ENCODE measurements at places on chromosomes 2 and 18.
A peak's percentile ranks its signal among the peaks of the same experiment; 100 is the strongest.

DNA sequence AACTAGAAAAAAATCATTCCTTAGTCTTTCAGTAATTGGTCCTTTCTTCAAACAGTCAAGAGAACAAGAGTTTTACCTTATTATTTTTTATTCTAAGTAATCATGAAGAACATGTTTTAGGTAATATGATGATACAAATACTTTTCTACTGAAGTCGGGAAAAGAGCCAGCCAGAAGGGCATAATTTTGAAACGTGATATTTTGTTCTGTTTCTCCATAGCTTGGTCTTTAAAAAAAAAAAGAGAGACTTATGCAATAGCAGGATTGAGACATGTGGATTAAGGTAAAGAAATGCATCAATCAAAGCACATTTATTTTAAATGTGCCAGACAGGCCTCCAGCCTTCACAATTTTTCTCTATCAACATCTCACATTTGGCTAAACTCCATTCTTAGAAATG is 1016.8 kb downstream of the CNTNAP5 start:
- no peak for DNase-seq

DNA sequence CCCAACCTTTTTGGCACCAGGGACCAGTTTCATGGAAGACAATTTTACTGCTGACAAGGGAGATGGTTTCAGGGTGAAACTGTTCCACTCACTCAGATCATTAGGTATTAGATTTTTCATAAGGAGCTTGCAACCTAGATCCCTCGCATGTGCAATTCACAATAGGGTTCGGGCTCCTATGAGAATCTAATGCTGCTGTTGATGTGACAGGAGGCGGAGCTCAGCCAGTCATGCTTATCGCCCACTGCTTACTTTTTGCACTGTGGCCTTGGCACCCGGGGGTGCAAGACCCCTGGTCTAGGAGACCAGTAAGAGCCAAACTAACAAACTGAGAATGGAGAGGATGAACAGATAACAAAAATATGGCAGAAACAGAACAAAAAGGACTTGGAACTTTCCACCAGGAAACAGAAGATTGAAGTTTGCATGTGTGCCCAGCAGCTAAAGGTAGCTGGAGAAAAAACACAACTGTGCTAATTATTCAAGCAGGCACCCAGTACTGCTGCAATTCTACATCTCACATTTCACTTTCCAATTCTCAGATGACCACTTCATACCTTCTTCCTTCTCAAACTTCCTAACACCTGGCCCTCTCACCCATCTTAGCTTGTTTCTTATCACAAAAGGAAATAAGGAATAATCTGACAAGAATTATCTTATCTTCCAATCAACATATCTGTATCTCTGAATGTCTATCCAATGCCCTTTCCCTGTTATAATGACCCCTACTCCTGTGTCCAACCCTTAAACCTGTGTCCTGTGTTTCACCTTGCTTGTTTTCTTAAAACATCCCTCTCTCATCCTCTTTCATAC is 24.8 kb downstream of the SP3 start:
- peak; percentile 17 for DNase-seq

DNA sequence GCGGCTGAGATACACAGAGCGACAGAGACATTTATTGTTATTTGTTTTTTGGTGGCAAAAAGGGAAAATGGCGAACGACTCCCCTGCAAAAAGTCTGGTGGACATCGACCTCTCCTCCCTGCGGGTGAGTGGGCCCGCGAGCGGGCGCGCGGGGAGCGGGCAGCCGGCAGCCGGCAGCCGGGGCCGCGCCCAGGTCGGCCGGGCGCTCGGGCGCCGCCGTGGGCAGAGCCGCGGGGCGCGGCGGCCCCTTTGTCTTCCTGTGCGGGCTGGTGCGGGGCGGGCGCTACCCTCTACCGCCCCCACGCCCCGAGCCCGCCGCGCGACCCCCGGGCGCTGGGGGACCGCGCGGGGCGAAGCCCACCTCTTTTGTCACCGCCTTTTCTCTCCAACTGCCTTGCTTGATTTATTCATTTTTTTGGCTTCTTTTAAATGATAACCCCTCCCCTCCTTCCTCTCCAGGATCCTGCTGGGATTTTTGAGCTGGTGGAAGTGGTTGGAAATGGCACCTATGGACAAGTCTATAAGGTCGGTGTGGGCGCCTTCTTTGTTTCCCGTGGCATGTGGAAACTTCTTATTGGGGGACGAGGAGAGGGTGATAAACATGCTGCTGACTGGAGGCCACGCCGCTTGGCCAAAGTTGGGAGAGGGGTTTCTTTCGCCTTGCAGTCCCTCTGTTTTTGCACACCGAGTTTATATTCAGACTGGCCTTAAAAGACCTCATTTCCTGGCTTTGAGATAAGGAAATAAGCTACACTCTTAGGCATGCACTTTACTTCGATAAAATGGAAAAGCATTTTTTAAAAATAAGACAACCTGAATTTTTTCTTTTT is 722 bp downstream of the MAP4K4 start:
- peak; percentile 42 for DNase-seq

- DNase-seq = no peak
Observed at GRCh38 chr2:200455958-200456421, 53.9 kb downstream of the KCTD18 start.

GRCh38 chr18:10101729-10102128 is 187.9 kb downstream of the VAPA start:
- DNase-seq = no peak

DNA sequence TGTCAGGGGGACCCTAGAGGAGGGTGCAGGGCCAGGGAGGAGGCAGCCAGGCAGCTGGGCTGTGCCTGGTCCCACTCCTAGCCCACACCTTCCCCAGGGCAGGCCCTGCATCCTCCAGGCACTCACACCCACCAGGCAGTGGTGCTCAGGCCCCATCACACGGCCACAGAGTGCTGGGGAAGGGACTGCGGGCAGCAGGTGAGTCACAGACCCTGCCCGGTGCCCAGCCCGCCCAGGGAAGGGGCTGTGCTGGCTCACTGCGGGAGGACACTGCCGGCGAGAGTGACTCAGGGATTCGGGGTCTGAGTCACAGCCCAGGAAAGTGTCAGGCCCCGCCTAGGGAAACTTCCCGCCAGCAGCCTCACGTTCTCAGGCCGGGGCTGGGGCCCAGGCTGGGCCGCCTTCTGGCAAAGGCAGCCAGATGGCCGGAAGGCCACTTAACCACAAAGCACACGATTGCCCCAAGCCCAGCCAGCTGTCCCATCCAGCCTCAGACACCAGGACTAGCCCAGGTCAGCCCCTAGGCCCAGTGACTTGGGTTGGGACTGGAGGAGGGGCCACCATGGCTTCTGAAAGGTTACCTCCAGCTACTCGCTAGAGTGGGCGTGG is 42.2 kb downstream of the BIN1 start:
- peak; percentile 98 for DNase-seq

DNA sequence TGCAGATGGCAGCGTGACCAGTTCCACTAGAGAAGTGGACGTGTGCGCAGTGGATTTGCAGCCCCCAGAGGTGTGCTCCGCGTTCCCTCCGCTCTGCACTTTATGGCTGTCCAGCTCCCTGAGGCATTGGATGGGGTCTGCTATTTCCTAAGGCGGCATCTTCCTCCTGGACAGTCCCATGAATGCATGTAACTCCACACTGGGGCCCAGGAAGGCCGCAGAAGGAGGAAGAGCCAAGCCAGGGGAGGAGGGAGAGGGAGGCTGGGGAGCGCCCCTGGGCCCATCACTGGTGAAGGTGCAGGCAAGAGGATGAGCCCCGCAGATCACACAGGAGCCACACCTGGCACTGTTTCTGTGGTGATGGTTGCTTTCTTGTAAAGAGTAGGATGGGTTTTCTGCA is 99.1 kb downstream of the PTGR3 start:
- no peak for DNase-seq

GRCh38 chr18:66193938-66194337 is 410.0 kb downstream of the CDH19 start:
- DNase-seq = no peak

GRCh38 chr2:13005048-13005447 is 288.3 kb downstream of the TRIB2 start:
- no peak for DNase-seq

- DNase-seq = no peak
Observed at GRCh38 chr18:9029131-9029530, 73.4 kb upstream of the NDUFV2 start.

GRCh38 chr2:175167076-175167791 is 769 bp downstream of the ATF2 start:
- DNase-seq = peak; percentile 60

DNA sequence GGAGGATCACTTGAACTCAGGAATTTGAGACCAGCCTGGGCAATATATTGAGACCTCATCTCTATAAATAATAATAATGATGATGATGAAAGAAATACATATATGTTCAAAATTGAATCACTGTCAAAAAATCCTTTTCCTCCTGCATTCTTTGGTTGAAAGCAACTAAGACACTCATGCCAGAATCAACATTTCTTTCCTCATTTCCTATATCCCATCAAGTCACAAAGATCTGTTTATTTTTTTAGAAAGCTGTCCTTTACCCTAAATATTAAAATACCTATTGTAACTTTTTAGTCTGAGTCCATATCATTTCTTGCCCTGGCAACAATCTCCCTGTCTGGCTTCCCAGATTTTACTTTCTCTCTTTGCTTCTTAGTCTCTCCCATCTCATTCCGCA is 31.8 kb upstream of the PPP4R3B start:
- DNase-seq = no peak

GRCh38 chr2:226773291-226773690 is 26.3 kb downstream of the IRS1 start:
- DNase-seq = peak; percentile 25

DNA sequence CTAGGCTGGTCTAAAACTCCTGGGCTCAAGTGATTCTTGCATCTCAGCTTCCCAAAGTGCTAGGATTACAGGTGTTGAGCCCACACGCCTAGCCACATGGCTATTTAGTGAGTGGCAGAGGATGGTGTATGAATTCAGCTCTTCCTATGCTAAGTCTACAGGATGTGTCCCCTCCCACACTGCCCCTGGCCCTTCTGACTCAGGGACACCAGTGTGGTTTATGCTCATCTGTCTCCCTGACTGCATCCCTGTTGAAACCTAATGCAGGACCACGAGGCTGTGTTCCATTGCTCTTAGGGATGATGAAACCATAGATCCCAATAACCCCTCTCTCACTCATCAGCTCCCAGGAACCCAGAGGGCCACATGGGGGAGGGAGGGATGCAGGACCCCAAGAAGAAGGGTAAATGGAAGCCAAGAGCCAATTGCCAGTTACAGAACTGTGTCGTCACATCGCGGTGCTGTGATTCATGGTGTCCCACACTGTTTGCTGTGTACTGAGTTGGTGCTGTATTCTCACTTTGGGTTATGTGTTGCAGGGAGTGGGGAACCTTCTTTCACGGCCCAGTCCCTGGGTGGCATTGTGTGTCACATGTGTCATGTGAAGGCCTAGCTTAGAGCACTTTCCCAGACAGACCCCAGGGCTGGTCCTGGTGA is 102.9 kb upstream of the HAAO start:
- no peak for DNase-seq

GRCh38 chr2:196168181-196168580 is 3.2 kb downstream of the STK17B start:
- DNase-seq = peak; percentile 81

GRCh38 chr18:74110976-74111375 is 36.7 kb downstream of the FBXO15 start:
- DNase-seq = no peak

- peak; percentile 76 for DNase-seq
Observed at GRCh38 chr2:173854840-173855239, 110.3 kb downstream of the SP3 start.
